ENCODE measurements at places on chromosomes 13 and 19.

DNA sequence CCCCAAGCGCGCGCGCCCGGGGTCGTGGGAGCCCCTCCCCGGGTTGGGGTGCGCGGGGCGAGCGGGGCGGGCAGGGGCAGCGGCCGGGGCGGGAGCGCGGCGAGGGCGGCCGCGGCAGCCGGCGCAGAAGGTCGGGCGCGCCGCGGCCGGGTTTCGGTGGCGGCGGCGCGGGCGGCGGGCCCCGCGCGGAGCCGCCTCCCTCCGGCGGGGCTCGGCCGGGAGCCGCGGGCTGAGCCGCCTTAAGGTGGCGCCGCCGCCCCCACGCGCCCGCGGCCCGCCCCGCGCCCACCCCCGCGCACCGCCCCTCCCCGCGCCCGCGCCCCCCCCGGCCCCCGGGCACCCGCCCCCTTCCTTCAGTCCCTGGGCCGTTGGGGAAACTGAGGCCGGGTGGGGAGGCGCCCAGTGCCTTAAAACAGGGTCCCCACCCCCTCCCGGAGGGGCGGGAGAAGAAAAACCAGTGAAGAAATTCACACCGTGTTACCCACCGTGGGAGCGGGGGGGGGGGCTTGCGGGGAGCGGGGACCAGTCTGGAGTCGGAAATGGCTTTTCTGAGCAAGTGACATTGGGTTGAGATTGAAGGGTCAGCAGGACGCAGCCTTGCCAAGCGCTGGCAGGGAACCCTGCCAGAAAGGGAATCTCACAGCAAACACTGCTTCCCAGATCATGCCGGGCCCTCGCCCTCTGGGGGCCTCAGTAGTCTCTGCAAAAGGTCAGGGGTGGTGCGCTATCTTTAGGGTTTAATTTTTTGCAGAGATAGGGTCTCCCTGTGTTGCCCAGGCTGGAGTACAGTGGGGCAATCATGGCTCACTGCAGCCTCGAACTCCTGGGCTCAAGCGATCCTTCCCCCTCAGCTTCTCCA, at the start of gene TLE2:
TSS of gene TLE2 (minus strand) at position 216 of the 859 bp plus-strand sequence. CDS start 376 bp downstream, outside the sequence.
- DNase-seq, result no peak

- DNase-seq, result no peak
Observed at GRCh38 chr13:35473206-35473775, 3.2 kb downstream of the MAB21L1 start.

- DNase-seq, result no peak
Observed at GRCh38 chr13:41955605-41956004, 5.3 kb downstream of the VWA8 start.

GRCh38 chr19:13952931-13953531, 722 bp downstream of the DCAF15 start:
- no peak for DNase-seq

DNA sequence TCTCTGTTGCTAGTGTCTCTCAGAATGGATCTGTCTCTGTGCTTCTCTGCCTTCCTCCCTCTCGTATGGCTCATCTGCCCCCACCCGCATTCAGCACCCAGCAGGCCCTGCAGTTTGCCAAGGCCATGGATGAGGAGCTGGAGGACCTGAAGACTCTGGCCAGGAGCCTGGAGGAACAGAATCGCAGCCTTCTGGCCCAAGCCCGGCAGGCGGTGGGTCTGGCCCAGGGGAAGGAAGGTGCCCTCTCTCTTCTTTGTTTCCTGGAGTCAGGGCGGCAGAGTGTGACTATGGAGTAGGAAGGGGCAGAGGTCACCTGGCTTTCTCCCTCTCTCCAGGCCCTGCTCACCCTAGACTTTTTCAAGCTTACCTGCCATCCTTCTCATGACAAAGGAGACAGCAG, 10.9 kb downstream of the KASH5 start:
- no peak for DNase-seq

Measured in NCI-H524 treated with DMSO at 0.1 percent for 48 hours (cell line).